ENCODE measurements at places on chromosomes 3 and 15.

- DNase-seq = no peak
Observed at GRCh38 chr15:31448635-31448979, 122.0 kb downstream of the KLF13 start.

GRCh38 chr3:178948546-178948945, 123.1 kb downstream of the ZMAT3 start:
- no peak for DNase-seq

DNA sequence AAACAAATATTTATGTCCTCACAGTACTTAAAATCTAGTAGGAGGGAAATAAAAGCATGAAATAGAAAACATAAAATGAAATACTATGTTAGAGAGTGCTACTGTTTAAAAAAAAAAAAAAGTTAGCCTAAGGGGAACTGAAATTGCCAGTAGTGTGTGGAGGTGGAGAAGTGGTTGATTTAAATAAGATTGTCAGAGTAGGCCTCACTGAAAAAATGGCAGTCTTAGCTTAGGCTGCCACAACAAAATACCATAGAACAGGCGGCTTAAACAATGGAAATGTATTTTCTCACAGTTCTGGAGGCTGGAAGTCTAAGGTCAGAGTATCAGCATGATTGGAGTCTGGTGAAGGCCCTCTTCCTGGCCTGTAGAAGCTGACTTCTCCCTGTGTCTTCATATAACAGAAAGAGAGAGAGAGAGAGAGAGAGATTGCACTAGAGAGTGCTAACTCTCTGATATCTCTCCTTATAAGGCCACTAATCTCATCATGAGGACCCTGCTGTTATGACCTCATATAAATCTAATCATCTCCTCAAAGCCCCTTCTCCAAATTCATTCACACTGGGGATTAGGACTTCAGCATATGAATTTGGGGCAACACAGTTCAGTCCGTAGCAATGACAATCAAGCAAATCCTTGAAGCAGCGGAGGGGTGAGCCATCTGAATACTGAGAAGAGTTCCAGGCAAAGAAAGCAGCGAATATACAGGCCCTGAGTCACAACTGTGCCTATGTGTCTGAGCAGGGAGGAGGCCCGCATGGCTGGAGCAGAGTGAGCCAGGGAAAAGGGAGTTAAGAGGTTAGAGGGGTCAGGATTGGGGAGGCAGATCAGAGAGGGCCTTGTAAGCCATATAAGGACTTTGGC, 23.6 kb upstream of the LRRC34 start:
- DNase-seq = no peak

DNA sequence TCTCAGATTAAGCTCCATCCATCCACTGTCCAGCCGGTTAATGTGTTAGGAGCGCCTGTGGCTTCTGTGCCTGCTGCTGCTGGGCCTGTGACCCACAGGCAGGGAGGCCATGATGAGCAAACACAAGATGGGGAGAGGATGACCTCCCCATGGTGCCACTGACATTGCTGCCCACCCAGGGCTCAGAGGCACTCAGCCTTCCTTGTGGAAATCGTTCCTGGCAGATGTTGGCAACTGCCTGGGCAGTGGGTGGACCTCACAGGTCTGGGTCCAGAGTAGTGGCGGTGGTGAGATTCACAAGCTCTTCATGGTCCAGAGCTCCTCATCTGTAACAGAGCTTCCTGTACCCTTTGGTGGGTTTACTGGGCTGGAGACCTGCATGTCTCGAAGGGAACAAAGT, 38.6 kb downstream of the SCN5A start:
- no peak for DNase-seq

DNA sequence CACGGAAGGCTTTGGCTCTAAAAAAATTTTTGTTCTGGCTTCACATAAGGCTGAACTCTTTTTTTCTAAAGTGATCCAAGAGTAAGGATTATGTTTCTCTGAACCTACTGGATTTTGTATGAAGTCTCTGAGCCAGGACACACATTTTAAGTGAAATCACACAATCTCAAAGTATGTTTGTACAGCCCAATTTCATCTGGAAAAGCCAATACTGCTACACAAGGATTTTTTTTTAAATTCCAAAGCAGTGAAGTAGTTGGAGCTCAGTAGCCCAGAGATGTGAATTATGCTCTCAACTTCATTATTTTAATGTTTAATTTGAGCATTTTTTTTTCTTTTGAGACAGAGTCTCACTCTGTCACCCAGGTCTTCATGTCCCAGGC, 243.9 kb downstream of the FAM43A start:
- no peak for DNase-seq

- DNase-seq = no peak
Observed at GRCh38 chr3:59751606-59752005, 701.8 kb upstream of the CFAP20DC start.

- DNase-seq = no peak
Observed at GRCh38 chr3:110711851-110712516, 359.6 kb upstream of the NECTIN3 start.

DNA sequence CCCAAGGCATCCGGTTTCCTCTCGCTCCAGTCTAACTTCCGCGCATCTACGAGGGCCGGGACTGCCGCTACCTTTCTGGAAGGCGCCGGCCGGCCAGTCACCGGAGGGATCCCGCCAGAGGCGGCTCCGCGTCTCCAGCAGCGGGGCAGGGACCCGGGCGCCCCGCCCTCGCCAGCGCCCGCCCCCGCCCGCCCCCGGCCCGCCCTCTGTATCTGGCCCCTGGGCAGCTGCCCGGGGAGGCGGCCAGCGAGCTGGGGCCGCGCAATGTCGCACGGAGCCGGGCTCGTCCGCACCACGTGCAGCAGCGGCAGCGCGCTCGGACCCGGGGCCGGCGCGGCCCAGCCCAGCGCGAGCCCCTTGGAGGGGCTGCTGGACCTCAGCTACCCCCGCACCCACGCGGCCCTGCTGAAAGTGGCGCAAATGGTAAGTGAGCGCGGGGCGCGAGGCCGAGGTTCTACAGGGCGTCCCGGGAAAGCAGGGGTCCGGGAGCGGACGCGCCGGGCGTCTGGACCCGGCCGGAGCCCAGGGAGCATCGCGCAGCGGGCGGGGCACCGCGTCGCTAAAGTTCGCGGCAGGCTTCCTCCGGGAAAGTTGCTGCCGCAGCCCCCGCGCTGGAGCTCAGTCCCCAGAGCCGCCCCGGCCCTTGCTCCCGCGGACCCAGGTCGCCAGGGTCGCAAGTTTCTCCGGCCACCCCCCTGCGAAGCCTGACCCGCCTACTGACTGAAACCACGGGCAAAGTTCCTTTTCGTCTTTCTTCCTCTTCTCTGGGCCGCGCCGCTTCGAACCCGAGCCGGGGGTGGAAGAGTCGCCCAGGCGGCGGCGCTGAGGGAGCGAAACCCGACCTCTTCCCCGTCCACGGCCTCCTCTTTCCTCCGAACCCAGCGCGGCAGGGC, at the start of gene CMTM7:
TSS of gene CMTM7 (plus strand) at position 211 of the 893 bp plus-strand sequence. CDS start at position 265, 54 bp downstream.
- peak; percentile 49 for DNase-seq

DNA sequence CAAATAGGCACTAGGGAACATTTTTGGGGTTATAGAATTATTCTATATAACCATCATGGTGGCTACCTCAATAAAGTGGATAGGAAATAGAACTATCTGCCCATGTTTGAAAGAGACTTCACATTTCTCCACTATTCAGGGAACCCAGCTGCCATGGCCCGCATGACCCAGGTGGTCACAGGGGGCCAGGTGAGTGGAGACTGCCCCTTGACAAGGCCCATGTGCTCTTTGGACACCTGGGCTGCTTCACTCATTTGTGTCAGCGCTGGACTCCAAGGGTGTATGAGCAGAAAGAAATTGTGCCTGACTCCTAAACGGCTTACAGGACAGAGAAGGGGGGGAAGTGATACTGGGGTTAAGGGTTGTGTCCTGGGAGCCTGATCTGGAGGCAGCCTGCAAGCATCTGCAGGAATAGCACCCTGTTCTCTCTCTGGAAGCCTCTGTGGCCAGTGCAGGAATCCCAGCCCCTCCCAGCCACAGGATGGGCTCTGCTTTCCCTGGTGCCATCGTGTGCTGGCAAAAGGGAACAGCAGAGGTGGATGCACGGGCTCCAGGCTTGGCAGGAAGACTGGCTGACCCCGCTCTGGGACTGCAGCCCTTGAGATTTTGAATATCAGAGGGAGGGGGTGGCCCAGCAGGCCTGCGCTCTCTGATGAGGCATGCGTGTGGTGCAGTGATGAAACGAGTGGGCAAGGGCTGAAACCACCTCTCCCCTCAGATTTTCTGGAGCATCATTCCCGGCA, 9.1 kb upstream of the C3orf22 start:
- no peak for DNase-seq

- no peak for DNase-seq
Observed at GRCh38 chr3:64945171-64945729, 257.4 kb upstream of the ADAMTS9 start.

DNA sequence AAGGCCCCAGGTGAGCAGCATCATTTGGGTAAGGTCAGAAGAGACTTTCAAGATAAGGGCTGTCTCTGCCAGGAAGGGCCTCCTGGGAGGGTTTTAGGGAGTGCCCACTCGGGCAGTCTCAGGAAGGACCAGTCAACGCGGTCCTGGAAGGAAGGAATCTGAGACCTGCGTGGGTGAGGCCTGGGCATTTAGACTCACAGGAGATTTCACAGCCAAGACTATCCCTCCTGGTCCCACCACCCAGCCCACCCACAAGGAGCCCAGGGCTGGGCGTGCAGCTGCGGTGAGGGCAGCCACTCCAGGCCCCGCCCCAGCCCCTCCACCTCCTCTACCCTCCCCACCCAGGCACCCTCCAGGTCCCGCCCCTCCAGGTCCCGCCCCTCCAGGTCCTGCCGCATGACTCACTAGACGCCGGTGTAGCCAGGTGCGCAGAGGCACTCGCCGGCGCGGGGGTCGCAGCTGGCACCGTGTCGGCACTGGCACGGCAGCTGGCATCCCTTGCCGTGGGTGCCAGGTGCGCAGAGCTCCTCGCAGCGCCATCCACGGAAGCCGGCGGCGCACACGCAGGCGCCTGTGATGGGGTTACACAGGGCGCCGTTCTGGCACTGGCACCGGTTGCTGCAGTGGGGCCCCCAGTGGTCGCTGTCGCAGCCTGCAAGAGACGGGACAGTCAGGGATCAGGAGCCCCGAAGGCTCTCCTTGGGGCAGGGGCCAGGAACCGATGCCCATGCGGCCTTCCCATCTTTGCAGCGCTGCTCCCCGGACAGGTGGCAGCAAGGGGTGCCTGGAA, 112.7 kb downstream of the RAB11A start:
- peak; percentile 62 for DNase-seq

GRCh38 chr3:101039285-101039684, 46.1 kb upstream of the ABI3BP start:
- no peak for DNase-seq

GRCh38 chr3:22939349-22939748, 263.8 kb upstream of the UBE2E2 start:
- no peak for DNase-seq

DNA sequence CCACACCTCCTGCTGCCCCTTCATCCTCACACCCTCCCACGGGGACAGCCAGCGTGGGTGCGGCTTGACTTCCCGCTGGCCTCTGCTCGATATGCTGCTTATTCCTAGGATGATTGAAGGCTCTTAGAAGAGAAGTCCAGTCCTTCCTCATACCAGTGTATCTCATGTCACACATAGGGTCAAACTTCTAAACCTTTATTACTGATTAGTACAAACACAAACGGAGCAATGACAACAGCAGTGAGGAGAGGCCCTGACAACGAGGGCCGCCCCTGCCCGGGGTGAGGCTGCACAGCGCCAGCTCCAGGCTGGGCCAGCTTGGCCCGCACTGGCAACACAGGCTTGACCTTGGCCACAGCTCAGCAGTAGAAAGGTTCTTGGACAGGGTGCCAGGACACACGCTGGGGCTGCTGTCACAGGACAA, 3.7 kb downstream of the CIB1 start:
- DNase-seq = no peak

DNA sequence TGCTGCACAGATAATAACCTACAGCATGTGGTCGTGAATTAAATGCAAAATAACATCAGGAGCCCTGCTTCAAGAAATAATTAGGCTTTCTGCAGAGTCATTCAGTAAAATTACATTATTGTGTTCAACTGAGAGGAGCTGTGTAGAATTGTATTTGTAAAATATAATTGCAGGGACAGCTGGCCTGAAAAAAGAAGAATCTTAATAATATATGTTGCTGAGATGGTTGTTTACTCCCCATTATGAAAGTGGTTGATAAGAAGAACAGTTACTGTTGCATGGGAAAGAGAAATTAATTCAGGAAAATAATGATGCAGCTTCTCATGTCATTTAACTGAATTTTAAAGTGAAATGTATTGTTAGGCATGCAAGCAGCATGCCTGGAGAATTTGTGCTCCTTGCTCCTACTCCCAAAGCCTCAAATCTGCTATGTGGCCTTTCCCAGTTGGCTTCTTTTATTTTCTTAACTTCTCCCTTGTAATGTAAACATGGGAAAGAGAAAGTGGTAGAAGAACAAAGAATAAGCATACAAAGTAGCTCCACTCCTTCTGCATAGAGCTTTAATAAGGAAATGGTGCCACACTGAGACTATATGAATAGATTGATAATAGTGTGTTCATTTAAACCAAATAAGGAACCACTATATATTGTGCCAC, 100.1 kb downstream of the VGLL3 start:
- no peak for DNase-seq

DNA sequence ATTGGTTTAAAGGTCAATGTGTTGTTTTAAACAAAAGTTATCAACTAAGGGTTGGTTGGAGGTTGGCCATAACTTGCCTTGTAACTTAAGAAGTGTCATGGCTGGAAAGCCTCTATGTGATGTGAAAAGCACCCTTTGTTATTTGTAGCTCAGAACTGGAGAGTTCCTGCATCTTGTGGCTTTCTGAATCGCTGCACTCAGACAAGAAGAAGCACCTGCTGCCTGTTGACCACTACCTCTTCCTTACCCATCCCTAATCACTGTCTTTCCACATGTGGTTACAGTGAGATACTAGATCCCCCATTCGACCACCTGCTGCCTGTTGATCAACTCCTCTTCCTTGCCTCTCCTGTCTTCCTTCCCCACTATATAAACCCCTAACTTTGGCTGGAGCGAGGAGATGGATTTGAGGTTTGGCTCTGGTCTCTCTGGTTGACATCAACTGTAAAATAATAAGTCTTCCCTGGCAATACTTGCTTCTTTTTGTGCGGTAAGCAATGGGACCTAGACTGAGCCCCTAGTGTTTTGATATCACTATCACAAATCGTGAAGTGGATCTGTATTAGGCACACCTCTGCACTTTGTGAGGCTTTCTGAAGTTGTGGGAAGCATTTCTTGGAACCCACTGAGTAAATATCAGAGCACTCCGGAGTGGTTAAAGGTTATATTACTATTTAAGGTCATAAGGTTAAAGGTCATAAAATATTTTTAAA, 13.8 kb downstream of the RPL39L start:
- DNase-seq = no peak

GRCh38 chr3:16300881-16301359, 35.9 kb downstream of the OXNAD1 start:
- peak; percentile 85 for DNase-seq

DNA sequence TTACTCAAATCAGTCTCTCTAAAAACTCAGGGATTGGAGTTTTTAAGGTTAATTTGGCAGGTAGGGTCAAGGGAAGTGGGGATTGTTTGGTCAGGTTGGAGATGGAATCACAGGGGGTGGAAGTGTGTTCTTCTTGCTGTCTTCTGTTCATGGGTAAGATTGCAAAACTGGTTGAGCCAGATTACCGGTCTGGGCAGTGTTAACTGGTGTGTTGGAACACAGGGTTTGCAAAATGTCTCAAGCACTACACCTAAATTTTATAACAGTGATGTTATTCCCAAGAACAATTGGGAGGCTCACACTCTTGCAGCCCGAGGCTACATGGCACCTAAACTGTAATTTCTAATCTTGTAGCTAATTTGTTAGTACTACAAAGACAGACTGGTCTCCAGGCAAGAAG, 425.4 kb downstream of the PLOD2 start:
- no peak for DNase-seq

- no peak for DNase-seq
Observed at GRCh38 chr15:33155691-33156420, 38.7 kb downstream of the FMN1 start.

- no peak for DNase-seq
Observed at GRCh38 chr3:134898181-134898754, 103.2 kb downstream of the EPHB1 start.

GRCh38 chr3:43892526-43892925, 201.8 kb downstream of the ABHD5 start:
- no peak for DNase-seq
